ENCODE measurements at places on chromosomes 11 and 22.
A peak's percentile ranks its signal among the peaks of the same experiment; 100 is the strongest.

DNA sequence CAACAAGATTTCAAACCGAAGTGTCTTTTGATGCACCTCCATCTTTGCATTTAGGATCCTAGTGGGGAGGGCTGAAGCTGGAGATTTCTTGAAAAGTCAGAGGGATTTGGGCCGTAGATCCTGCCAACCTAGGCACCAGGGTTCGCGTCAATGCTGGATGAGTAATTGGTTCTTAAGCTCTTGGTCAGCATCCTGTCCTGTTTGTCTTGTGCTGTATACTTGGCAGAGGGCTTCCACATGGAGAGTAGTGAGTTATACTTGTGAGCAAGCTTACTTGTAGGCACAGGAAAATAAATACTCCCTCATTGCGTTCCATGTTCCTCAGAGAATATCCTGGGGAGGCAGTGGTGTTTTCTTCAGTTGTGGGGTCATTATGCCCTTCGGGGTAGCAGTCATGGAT is 12.6 kb downstream of the INSC start:
- DNase-seq: no peak

- DNase-seq: no peak
These were observed 4.9 kb downstream of the HIPK3 start for GRCh38 chr11:33262011-33262645.

DNA sequence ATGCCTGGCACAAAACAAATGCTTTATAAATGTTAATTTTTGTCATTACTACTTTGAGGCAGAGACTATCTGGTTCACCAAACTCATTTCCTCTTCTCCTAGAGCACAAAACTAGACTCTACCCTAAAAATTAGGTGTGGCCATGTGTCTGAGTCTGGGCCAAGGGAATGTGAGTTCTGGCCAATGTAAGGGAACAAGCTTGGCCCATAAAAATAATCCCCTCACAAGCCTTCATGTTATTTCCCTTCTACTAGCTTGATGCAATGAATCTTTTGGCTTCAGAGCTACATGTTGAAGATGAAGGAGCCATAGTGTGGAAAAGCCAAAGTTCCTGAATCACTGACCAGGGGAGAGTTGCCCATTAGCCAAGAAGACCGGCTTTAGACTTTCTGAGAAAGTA is 406.5 kb upstream of the CCDC90B start:
- no peak for DNase-seq

DNA sequence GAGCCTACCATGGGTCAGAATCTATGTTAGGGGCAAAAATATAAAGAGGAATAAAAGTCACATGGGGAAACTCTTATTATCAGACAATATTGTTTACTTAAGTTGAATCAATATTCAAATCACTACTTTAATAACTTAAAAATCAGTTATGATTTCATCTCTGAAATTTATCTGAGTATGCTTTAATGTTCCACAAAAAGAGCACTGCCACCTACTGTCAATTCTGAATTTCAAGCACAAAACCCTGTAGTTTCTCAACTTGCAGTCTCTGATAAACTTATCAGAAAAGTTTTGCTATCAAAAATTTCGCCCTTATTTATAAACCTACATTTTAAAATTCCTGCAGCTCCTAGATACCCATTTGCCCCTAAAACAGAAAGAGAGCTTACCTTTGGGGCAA is 47.3 kb downstream of the RDX start:
- no peak for DNase-seq

GRCh38 chr11:10386861-10387205 is 68.2 kb upstream of the AMPD3 start:
- DNase-seq: no peak

- DNase-seq: no peak
These were observed 82.9 kb downstream of the KIRREL3 start for GRCh38 chr11:126917531-126918204.

DNA sequence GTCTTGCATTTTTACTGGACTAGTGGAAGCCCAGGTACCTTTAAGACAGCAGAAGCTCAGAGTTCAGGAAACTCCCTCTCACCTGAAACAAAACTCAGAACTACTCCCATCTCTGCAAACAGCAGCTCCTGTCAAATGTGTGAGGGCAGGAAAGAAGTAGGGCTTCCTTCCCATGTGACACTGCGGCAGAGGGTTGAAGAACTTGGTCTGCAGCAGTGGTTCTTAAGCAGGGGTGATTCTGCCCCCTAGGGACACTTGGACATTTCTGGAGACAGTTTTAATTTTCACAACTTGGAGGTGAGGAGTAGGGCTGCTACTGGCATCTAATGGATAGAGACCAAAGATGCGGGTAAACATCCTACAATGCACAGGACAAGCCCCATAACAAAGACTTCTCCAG is 63.4 kb downstream of the RCN1 start:
- no peak for DNase-seq

DNA sequence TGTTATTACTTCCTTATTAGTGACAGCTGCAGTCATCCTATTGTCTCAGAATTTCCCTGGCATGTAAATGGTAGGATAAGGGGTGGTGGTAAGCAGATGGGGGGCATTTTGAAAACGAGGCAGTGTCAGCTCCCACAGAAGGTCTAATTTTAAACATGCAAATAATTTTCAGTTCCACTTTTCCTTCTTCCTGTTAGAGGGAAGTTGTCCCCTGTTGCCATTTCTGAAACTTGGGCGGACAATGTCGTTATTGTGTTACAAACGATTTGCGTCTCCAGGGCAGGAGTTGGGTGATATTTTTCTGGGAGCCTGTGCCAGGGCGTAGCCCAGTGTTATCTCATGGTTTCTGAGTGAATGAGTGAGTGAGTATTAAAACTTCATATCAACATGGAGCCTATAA is 7.4 kb downstream of the PTPRJ start:
- DNase-seq: no peak

DNA sequence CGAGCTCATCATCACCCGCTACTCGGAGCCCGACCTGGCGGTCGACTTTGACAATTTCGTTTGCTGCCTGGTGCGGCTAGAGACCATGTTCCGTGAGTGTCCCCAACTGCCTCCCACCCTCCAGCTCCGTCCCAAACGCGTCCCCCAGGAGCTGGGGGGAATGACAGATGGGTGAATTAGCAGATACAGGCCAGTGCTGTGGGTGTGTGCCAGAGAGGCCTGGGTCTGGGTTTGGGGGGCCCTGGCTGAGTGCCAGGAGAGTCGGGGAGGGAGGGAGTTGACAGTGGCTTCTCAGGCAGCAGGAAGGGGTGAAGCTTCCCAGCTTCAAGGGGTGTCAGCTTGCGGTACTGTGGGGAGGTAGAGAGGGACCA is 28.6 kb downstream of the CAPN1 start:
- DNase-seq: no peak

DNA sequence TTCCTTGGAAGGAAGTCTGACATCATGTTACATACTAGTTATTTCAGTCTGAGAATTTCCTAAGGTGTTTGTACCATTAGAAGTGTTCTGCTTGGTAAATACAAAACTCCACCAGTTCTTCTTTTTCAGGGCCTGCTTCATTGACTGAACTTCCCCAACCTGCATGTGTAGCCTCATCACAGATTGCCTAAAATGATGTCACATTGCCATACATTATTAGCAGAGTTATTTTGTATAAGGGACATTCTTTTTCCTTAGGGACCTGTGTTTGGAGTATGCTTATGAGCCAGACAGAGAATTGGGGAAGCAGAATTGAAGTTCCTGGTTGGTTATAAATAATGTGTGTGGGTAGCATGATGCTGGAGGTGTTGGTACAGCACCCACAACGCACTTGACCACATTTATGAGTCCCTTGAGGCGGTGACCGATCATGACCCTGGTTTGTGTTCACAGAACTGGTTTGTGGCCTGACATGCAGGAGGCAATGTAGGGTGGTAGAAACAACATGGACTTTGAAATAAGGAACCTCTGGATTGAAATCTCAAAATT is 16.4 kb upstream of the MMP7 start:
- DNase-seq: no peak

DNA sequence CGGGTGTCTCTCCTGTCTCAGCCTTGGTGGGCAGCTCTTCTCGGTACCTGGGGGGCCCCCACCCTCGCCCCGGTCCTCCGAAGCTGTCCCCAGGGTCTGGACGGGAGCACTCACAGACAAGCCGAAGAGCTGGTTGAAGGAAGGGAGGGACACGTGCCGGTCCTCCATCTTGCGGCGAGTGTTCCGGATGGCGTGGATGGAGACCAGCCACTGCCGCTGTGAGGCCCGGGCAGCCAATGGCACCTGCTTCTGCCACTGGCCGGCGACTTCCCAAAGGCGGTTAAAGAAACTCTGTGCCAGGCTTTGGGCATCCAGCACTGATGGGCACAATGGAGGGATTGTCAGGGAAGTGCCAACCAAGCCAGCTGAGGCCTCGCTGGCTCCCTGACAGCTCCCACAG is 18.7 kb downstream of the PPM1F start:
- no peak for DNase-seq

DNA sequence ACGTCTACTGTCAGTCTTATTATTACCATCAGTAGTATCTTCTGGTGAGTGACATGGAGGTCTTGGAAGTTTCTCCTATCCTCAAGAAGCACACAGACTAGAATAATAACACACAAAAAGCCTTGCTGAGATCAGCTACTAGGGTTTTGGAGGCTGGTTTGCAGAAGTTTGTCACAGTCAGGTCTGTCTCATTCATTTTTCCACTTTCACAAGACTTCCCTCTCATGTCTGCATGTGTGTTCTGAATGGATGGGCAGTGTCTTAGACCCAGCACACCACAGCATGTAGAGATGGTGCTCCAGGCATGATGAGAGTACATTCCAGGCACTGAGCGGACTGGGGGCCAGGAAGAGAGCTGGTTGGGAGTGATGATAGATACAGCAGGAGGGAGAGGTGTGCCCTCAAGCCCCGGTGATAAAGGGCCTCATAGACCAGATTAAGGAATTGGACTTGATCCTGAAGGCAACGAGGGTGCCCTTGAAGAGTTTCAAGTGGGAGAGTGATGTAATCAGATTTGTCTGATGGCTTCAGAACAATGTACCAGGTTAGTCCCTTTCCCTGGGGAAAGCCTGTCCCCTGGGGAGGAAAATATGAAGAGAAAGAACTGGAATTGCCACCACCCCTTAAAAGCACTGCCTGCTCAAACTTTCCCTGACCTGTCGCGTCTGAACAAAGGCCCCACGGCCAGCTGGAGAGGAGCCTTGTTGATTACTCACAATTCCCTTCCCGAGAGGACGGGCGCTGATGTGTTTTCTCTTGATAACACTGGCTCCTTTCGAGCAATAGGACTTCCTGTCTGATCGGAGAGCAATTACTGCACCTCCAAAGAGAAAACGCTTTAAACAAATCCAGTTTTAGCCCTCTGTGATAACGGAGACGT is 45.1 kb upstream of the LMO2 start:
- DNase-seq: no peak

GRCh38 chr11:59822989-59823566 is 12.5 kb upstream of the MRPL16 start:
- DNase-seq: peak; percentile 49

- no peak for DNase-seq
These were observed 210.4 kb downstream of the BRD1 start for GRCh38 chr22:49617264-49617663.

All from activated CD4-positive, alpha-beta T cell treated with anti-CD3 and anti-CD28 coated beads, Interleukin-2, amount 10 ng/mL, durations not matched to agents 7 days and 5 days (primary cell).